ENCODE measurements at places on chromosomes 2 and 18. TPM values are rescaled to one million over a fixed set of nuclear protein-coding genes. Genes with fewer than 3 reads are reported as not detected.

Gene TUBA4B
- not detected for total RNA-seq

Gene CYP26B1
- not detected for total RNA-seq

Gene PSMD14
- 46.4 TPM for total RNA-seq

Gene CCDC102B
- total RNA-seq, result 4.7 TPM

Gene ACADL
- not detected for total RNA-seq

Gene COLEC12
- total RNA-seq, result 0.11 TPM

Gene PRSS56
- not detected for total RNA-seq

Gene RAMP1
- 0.68 TPM for total RNA-seq

Gene FN1
- 0.53 TPM for total RNA-seq

Gene LIMS1
- 46.2 TPM for total RNA-seq

Gene MC4R
- total RNA-seq, result not detected

Gene FOXD4L1
- 0.47 TPM for total RNA-seq

Gene MC2R
- not detected for total RNA-seq

Gene FSIP2
- 0.36 TPM for total RNA-seq

Gene RBM43
- 13.0 TPM for total RNA-seq

Gene GAL3ST2
- total RNA-seq, result 0.43 TPM

Gene ALPG
- total RNA-seq, result not detected

Gene UGT1A5
- total RNA-seq, result not detected

Gene UGT1A3
- total RNA-seq, result not detected

Gene ANKRD30B
- total RNA-seq, result not detected

Gene CRYBA2
- total RNA-seq, result not detected

Gene FRZB
- total RNA-seq, result not detected

Gene REEP1
- 0.11 TPM for total RNA-seq
